A549 (cell line): ENCODE measurements at places on chromosomes 2 and 18.

- DNase-seq: no peak
Measured at GRCh38 chr2:120513776-120514357, 167.9 kb downstream of the INHBB start.

- DNase-seq: no peak
Measured at GRCh38 chr18:58699551-58699950, 28.3 kb downstream of the MALT1 start.

DNA sequence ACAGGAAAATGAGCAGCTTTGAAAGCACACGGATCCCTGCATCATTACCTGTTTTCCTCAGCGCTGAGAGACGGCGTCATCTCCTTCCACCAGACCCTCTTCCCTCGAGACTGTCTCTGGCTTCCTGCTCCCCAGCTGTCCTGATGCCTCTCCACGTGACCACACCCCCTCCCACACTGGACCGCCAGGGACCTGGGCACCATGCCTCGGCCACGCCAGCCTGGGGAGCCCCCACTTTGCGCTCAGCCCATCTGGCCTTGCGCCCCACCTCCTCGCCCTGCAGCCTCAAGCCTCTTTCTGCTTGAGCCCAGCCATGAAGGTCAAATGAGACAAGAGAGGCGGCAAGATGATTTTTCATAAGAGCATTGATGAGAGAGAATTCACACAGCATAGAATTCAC is 66.0 kb upstream of the ACKR3 start:
- no peak for DNase-seq

GRCh38 chr2:183264890-183265535 is 140.8 kb downstream of the NUP35 start:
- no peak for DNase-seq

GRCh38 chr2:142863485-142863961 is 13.9 kb upstream of the KYNU start:
- no peak for DNase-seq

- DNase-seq: no peak
Measured at GRCh38 chr18:79515331-79515730, 119.6 kb downstream of the NFATC1 start.

GRCh38 chr2:72892506-72893173 is 5.4 kb downstream of the SPR start:
- peak; percentile 85 for DNase-seq

- DNase-seq: no peak
Measured at GRCh38 chr2:226891780-226892590, 56.1 kb downstream of the RHBDD1 start.
